Left ventricle myocardium inferior (tissue), 1 donor: ENCODE measurements at places on chromosomes 2 and 18. TPM values are rescaled to one million over a fixed set of nuclear protein-coding genes. Genes with fewer than 3 reads are reported as not detected.

GALNT14 gene
- total RNA-seq, result 0.14 TPM

LHCGR gene
- total RNA-seq, result 0.16 TPM

IL36G gene
- not detected for total RNA-seq

IMP4 gene
- 57.2 TPM for total RNA-seq

LCT gene
- total RNA-seq, result not detected

DNAH7 gene
- 0.11 TPM for total RNA-seq

TMEM17 gene
- total RNA-seq, result 2.2 TPM

ABCB11 gene
- 0.05 TPM for total RNA-seq

ACADL gene
- total RNA-seq, result 1.3 TPM

GALNT13 gene
- total RNA-seq, result 0.19 TPM

PDE11A gene
- total RNA-seq, result 2.5 TPM

TNFAIP6 gene
- total RNA-seq, result 2.9 TPM

CD207 gene
- total RNA-seq, result not detected
